Stimulated activated CD4-positive, alpha-beta T cell treated with anti-CD3 and anti-CD28 coated beads, Interleukin-15, amount 100 ng/mL, for 48 hours (primary cell): ENCODE measurements at places on chromosomes 2 and 18.

DNA sequence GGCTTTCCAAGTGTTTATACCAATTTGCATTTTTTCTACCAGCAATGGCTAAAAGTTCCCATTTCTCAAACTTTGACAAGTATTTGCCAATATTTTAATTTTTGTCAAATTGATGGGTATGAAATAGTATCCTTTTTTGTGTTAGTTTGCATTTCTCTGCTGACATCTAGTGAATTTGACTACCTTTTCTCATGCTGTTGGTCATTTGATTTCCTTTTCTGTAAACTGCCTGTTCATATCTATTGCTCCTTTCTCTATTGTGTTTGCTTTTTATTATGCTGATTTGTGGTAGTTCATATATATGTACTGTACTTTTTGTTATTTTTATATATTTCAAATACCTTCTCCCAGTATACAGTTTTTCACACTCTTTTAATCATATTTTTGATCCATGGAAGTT is 149.4 kb downstream of the PMAIP1 start:
- DNase-seq: no peak

GRCh38 chr2:25829377-25829704 is 48.9 kb downstream of the ASXL2 start:
- no peak for DNase-seq

DNA sequence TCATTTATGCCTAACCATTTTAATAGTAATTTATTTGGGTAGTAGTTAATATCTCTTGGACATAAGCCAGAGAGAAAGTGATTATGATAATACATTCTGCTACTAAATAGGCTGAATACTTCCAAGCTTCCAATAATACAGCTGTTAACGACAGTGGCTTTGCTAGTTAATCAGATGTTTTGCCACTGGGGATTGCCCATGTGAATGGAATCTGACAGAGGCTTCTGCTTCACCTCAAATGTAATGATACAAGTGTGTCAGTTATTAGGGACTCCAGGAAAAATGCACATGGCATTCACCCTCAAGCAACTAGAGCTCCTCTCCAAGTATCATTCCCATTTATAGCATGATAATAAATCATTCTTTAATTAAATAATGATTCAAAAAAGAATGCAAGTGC is 185.0 kb upstream of the TMEFF2 start:
- no peak for DNase-seq

- DNase-seq: no peak
These were observed 73.7 kb upstream of the LAPTM4A start for GRCh38 chr2:20125164-20125563.

GRCh38 chr18:23977719-23978483 is 36.7 kb upstream of the TTC39C start:
- no peak for DNase-seq

GRCh38 chr2:241616168-241617125 is 20.5 kb downstream of the THAP4 start:
- no peak for DNase-seq

- no peak for DNase-seq
These were observed 3.3 kb downstream of the AFG3L2 start for GRCh38 chr18:12373771-12374116.

DNA sequence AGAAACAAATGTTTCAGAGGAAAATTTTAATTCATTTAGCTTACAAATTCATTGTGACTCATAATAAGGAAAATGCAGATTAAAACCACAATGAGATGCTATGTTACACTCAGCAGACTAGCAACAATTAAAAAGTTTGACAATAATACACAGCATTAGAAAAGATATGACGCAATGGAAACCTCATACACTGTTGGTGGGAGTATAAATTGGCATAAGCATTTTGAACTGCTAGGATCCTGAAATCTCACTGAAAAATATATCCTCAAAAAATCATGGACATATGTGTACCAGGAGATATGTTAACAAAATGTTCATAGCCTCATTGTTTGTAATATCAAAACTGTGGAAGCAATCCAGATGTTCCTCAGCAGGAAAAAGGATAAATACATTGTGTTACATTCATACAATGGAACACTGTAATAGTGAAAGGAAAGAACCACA is 13.7 kb downstream of the CALCRL start:
- no peak for DNase-seq

GRCh38 chr2:121911036-121911435 is 155.6 kb downstream of the TSN start:
- no peak for DNase-seq

- DNase-seq: no peak
These were observed 8.6 kb upstream of the ME2 start for GRCh38 chr18:50870138-50870845.

DNA sequence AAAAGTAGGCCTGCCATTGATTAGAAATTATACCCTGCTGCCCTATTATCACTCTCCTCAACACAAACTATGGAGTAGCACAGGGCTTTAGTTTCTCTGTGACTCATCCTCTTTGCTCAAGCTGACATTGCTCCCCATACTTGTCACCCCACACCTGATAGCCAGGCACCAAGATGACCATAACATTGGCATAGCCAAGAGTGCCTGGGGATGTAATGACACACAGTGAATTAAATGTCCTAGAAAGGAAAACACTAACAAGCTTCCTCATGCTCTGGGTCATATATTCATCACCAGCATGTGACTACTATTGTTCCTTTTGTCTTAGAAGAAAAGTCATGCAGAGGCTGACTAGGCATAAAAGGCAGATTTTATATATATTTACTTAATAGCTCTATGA is 137.8 kb upstream of the RND3 start:
- DNase-seq: no peak

GRCh38 chr2:105934467-105934866 is 189.8 kb downstream of the NCK2 start:
- DNase-seq: no peak

DNA sequence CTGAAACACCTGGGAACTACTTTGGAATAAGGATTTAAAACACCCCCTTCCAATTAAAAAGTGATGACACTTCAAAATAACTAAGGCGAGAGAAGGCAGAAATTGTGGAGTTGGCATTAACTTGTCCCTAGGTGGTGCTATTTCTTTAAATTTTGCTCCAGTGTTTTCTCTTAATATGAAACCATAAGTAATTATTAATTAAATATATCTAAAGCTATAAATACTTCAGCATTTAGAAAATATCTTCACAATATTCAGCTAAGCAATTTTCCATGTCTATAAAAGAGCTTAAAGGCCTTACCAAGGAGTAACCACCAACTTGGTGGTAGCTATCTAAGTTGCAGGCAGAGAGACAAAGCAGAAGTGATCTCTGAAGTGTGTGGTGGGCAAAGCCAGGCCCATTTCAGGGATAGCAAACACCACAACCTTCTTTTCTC is 186.8 kb upstream of the PGAP1 start:
- no peak for DNase-seq

- DNase-seq: no peak
These were observed 2.7 kb upstream of the ZC3H6 start for GRCh38 chr2:112272669-112273068.

- no peak for DNase-seq
These were observed 26.2 kb downstream of the RPRD1A start for GRCh38 chr18:36041146-36041545.

DNA sequence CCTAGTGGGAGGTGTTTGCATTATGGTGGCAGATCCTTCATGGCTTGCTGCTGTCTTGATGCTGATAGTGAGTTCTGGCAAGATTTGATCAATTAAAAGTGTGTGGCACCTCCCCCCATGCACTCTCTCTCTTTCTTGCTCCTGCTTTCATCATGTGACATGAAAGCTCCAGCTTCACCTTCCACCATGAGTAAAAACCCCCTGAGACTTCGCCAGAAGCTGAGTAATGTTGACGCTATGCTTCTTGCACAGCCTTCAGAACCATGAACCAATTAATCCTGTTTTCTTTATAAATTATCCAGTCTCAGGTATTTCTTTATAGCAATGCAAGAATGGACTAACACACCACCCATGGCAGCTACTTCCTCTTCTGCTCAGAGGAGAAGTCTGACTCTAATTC is 2181.4 kb upstream of the PIK3C3 start:
- DNase-seq: no peak

- DNase-seq: no peak
These were observed 181.5 kb upstream of the ITGA4 start for GRCh38 chr2:181275643-181276070.

- DNase-seq: no peak
These were observed 756 bp upstream of the OST4 start for GRCh38 chr2:27071990-27072830.

- DNase-seq: no peak
These were observed 31.7 kb upstream of the COBLL1 start for GRCh38 chr2:164873210-164873908.

DNA sequence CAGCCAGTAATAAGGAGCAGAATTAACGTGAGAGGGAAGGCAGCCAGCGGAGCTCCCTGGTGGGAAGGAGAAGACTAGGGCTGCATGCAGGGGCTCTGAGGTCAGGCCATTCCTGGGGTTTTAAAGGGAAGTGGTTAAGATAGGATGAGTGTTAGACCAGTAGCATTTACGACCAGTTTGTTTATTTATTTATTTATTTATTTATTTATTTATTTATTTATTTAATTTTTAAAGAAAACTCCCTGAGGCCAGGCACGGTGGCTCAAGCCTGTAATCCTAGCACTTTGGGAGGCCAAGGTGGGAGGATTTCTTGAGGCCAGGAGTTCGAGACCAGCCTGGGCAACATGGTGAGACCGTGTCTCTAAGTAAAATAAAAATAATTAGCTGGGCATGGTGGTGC is 152.8 kb downstream of the FHOD3 start:
- DNase-seq: no peak

GRCh38 chr2:20698916-20699613 is 32.1 kb downstream of the GDF7 start:
- DNase-seq: no peak

DNA sequence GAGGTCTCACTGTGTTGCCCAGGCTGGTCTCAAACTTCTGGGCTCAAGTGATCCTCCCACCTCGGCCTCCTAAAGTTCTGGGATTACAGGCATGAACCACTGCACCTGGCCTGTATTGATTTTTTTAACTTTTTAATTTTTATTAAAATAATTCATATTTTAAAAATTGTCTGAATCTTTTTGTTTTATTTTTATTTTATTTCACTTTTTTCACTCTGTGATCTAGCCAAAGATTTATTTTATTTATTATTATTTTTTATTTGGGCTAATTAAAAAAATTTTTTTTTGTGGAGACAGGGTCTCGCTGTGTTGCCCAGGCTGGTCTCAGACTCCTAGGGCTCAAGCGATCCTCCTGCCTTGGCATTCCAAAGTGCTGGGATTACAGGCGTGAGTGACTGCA is 14.1 kb downstream of the UGGT1 start:
- DNase-seq: no peak

GRCh38 chr2:28035163-28035690 is 144.7 kb downstream of the BABAM2 start:
- no peak for DNase-seq

DNA sequence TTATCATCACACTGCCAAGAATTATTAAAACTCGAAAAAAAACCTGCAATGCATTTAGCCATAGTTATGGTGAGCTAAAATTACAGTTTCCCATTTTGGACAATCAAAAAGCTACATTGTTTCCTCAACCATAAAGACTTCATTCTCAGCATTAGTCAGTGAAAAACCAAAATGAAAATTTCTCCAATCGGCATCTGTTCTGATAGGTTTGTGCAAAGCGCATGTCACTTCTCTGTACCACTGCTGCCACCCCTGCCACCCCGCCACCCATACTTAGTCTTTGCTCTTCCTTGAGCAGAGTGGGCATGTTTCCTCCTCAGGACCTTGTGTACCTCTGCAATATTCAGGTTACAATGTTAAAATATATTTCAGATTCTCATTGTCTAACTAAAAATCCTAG is 7.1 kb upstream of the ZBTB14 start:
- DNase-seq: no peak

GRCh38 chr2:20650393-20650876 is 463 bp downstream of the HS1BP3 start:
- DNase-seq: no peak

DNA sequence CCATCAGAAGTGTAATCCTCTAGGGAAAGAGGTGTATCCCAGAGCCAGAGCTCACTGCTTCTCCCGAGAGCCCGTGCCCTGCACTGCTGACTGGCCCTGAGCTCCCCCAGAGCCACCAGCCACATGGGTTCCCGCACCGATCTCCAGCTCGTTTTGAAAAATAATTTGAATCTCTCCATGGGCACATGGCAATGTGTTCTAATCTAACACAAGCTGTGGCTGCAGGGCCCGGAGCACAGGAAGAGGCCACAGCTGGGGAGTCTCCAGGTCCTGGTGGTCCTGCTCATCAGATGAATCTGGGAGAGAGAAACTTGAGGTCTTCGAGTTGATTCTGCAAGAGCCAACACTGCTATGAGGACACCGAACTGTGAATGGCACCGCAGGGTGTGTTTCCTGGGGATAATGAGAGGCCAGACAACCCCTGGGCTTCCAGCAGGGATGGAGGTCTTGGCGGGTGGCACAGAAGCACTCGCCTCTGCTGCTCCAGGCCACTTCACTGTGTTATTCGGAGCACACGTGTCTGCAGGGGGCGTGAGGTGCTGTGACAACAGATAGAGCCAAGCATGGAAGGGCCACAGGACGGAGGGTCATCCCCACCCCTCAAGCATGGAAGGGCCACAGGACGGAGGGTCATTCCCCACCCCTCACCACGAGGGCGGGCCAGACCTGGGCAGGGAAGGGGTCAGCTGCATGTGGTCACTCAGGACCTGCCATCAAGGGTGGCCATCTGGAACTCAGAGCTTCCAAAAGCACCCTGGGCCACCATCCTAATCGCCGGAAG is 196.8 kb downstream of the NDUFA10 start:
- DNase-seq: no peak

DNA sequence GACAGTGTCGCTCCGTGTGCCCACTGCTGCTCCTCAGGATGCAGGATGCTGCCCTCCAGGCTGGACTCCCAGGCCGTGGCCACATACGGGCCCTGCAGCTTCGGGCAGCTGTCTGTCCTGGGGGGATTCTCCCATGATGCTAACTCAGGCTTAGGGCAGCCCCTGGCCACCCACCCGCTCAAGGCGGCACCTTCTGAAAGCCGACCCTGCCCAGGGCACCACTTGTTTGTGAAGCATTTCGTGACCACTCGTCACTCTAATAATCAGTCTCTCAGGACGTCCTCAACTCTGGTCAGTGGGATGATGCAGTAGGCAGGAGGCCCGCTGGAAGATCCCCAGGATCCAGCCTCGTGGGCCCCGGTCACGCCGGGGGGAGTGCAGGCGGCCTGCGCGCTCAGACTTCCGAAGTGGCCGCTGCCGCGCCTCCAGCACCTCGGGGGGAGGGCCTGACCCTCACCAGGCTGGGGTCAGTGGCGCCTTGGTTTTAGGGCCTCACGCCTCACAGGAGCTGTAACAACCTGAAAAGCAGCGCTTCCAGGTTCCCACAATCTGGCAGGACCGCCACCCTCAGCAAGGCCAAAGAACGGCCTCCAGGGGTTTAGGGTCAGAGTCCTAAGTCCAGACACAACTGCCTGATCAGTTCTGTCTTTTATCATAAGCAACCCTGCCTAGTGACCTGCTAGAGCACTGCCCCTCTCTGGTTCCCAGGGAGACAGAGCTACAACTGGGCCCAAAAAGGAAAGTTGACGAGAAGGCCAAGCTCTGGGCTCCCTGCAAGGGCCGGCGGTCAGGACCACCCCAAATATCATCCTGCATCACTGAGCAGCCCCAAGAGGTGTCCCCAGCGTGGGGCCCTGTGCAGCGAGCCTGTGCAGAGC is 53.0 kb downstream of the EIPR1 start:
- no peak for DNase-seq
